Left forelimb (tissue), 1 donor: ENCODE measurements at places on chromosomes 11 and 22.

DNA sequence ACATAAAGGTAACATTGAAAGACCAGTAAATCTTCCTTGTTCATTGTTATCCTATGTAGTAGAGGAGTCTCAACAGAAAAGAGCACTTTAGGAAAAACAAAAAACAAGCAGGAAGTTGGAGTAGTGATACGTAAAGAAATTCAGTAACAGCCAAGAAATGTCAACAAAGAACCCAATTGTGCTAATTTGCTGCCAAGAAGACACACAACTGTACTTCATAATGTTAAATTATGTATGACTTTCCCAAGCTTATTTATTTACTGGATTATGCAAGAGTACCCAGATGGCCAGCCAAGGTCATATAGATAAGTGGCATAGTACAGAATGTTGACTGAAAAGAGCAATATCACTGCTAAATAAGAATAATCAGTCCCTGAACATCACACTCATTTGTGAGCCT is 264.7 kb upstream of the CCDC179 start:
- no peak for DNase-seq

- no peak for DNase-seq
These were observed 102.5 kb downstream of the C11orf58 start for GRCh38 chr11:16840951-16841350.

- DNase-seq: no peak
These were observed 811.9 kb upstream of the LRRC4C start for GRCh38 chr11:42271306-42271705.

DNA sequence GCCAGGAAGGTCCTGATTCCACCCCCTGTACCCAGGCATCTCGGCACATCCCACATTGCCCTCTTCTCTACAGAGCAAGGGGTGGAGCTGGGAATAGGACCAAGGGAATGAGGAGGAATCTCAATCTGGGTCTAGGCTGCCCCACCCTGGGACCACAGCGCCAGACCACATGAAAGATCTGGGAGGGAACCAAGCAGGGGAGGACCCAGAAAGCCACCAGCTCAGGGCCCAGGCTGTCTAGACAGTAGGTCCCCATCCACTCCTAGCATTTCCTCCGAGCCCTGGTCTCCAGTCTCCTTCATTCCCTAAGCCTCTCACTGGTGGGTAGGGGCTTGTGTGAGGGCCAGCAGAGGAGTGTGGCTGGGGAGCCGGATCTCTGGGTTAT is 11.6 kb downstream of the PHLDB1 start:
- DNase-seq: peak; percentile 73

GRCh38 chr22:23404689-23405365 is 175.3 kb downstream of the IGLL1 start:
- peak; percentile 78 for DNase-seq

DNA sequence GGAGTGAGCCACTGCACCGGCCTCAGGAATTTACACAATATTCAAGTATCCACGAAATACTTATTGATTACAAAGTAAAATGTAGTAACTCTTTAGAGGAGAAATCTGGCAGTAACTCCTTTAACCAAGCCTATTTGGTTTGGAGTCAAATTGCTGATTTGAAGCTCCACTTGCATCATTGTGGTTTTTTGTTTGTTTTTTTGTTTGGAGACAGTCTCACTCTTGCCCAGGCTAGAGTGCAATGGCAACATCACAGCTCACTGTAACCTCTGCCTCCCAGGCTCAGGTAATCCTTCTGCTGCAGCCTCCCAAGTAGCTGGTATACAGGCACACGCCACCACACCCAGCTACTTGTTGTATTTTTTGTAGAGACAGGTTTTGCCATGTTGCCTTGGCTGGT is 6.4 kb upstream of the QSER1 start:
- no peak for DNase-seq

GRCh38 chr22:39013942-39014722 is at the start of gene APOBEC3C:
APOBEC3C (plus strand) TSS chr22:39014257; CDS start chr22:39014363, 106 bp downstream.
- peak; percentile 74 for DNase-seq

DNA sequence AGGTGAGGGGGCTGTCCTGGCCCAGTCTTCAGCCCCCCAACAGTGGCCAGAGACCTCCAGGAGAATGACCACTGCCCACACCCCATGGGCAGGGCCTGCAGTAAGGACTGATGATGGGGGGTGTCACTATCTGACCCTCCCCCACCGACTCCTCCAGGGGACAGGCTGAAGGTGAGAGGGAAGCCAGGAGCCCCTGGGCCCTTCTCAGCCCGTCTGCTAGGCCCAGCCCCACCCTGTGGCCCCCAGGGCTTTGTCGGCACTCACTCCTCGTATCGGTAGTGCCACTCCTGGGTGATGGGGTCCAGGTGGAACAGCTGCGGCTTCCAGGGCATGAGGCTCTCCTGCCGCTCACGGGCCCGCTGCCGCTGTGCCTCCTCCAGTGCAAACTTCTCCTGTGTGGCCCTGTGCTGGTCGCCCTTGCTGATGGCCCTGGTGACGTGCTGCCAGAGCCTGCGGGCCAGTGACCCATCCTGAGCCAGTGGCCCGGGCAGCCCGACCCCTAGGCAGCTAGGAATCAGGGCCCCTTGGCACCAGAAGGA is 35.4 kb upstream of the CARS1 start:
- DNase-seq: no peak

GRCh38 chr11:57174656-57175055 is 7.1 kb upstream of the LRRC55 start:
- no peak for DNase-seq

- DNase-seq: no peak
These were observed 50.7 kb downstream of the PPME1 start for GRCh38 chr11:74221816-74222215.

- no peak for DNase-seq
These were observed 1.4 kb upstream of the PIWIL3 start for GRCh38 chr22:24775769-24776492.

- no peak for DNase-seq
These were observed 47.2 kb upstream of the SYT7 start for GRCh38 chr11:61627850-61628661.

DNA sequence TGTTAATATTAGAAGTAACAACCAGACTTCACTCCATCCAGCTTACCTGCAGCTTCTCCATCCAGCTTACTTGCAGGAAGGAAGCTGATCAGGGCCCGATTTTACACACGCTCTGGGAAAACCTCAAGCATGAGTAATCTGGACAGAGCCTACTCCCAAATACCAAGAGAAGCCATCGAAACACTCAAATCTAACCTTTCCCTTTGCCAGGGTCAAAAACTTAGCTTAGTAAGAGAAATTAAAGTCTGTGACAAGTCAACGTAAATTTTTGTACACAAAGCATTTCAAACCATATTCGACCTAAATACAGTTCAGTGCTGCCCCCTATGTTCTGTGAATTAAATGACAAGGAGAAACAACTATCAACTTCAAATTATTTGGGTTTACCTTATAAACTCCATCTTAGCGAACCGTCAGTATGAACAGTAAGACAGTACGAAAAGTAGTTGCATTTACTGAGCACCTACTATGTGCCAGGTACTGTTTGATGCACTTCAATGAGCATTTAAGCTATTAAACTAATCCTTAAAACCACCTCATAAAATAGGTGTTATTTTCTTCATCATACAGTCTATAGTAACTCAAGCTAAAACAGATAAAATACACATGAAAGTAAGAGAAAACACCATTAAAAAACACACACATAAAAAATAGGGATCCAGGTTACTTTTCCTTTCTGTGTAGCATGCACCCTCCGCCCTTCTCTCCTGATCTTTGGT is 36.9 kb downstream of the ARFGAP3 start:
- DNase-seq: no peak
